ENCODE measurements at places on chromosomes 16 and 17. TPM values are rescaled to one million over a fixed set of nuclear protein-coding genes. Genes with fewer than 3 reads are reported as not detected.
A peak's percentile ranks its signal among the peaks of the same experiment; 100 is the strongest.

- peak; percentile 97 for DNase-seq
Observed at GRCh38 chr17:59754552-59754951, 47.1 kb downstream of the VMP1 start.

DNA sequence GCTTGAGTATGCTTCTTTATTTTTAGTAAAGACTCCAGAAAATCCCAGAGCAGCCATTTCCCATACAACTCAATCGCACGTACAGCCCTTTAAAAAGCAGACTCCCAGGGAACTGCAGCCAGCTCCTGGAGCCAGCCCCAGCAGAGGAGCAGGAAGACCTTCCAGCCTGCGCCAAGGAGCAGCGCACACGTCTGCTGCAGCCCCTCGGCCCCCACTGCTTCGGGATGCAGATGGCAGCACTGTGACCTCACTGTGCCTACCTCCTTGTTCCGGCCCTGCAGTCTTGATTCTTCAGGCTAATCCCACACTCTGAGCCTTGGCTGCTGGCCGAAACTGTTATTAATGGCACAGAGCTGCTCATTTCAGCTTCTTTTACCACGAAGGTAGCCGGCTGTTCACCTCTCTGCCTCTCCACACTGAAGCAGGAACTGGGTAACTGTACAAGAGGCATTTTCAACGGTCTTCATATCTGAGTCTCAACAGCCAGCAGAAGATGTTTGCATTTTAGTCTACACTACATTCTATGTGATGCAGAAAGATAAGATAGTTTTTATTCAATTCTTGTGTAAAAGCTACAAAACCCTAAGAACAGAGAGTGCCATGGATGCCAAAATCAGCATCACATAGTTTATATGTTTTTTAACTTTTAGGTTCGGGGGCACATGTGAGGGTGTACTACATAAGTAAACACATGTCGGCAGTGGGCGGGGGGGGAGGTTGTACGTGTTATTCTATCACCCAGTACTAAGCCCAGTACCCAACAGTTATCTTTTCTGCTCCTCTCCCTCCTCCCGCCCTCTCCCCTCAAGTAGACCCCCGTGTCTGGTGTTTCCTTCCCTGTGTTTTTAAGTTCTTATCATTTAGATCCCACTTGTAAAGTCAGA lies 130.9 kb downstream of the ANKRD11 start:
- no peak for DNase-seq

- no peak for DNase-seq
Observed at GRCh38 chr17:14311186-14311705, 10.4 kb downstream of the HS3ST3B1 start.

- DNase-seq: no peak
Observed at GRCh38 chr17:56966338-56966737, 5.5 kb upstream of the COIL start.

DNA sequence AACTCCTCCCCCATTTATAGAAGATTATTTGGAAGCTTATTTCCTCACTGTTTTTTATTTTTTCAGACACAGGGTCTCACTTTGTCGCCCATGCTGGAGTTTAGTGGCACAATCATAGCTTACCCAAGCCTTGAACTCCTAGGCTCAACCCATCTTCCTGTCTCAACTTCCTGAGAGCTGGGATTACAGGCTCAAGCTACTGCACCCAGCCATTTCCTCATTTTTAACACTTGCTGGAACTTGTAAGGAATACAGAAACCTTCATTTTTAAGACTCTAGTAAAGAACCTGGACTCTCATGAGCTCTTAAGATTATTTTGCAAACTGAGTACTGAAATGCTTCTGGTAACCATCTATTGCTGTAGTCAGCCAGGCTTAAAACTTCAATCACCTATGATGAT lies 29.9 kb downstream of the KANSL1 start:
- no peak for DNase-seq

SP2 gene
- total RNA-seq: 1.7 TPM
